ENCODE measurements at places on chromosomes 12 and 14.
A peak's percentile ranks its signal among the peaks of the same experiment; 100 is the strongest.

GRCh38 chr12:49345825-49346658, 646 bp upstream of the DNAJC22 start:
- DNase-seq, result no peak

DNA sequence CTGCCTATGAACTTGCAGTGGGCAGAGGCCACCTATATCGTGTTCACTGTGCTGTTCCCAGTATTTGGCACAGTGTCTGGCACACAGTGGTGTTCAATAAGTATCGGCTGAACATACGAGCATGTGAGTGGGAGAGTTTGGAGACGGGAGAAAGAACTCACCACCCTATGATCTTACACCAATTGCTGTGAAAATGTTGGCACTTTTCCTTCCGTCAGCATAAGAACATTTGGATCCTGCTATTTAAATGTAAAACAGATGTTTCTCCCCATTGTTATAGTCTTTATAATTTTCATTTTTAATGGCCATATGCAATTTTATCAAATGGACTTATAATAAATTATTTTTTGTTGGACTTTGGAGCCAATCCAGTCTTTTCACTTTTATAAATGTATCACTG, 144.4 kb downstream of the EFCAB11 start:
- peak; percentile 58 for DNase-seq

- no peak for DNase-seq
These were observed 32.3 kb upstream of the PTCSC3 start for GRCh38 chr14:36208690-36209278.

GRCh38 chr14:74919421-74920165, 3.5 kb downstream of the RPS6KL1 start:
- no peak for DNase-seq

DNA sequence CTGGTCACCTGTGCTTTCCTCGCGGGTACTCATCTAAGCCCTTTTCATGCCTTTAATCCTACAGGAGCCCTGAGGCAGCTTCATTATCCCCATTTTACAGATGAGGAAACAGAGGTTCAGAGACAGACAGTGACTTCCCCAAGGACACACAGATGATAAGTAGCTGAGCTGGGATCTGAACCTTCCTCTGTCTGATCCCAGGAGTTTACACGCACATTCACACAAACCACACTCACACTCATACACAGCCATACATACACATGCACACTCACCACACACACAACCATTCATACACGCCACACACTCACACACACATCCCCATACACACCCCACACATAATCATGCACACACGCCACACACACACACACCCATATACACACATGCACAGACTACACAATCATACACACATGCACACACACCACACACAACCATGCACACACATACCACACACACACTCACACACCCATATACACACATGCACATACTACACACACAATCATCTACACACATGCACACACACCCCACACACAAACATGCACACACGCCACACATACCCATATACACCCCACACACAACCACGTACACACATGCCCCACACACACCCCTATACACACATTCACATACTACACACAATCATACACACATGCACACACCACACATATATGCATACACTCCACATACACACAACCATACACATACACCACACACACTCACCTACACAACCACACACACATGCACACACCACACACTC, 2.7 kb downstream of the TMEM119 start:
- no peak for DNase-seq

DNA sequence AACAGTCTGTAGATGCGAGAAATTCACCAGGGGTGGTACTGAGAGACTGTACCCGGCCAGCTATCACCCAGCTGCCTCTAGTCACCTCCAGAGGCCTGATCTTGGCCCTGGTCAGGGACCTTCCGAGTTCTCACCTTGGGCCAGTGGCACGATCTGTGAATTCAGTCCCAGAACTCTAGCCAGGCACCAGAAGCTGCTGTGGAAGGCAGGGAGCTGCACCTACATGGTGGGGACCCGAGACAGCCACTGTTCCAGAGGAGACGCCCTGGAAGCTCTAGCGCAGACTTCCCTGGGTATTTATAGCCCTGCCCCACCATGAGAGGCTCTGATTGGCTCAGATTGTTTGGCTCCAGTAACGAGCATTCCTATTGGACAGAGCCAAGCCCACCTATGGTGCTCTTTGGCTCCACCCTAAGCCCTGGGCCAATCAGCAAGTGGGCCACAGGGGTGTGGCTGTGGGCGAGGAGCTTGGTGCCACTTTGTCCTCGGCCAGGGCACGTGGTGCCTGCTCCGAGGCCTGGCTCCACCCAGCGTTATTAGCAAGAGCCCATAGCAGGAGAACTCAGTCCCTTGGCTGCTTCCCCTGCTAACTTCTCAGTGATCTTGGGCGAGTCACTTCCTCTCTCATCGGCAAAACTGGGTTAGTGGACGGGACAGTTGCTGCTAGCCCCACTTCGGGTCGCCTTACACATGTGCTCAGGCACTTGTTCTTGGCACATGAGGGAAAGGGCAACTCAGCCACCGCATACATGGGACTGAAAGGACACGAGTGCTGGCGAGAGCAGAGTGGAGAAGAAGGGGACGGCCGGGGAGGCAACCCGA, 89.0 kb upstream of the BCL11B start:
- no peak for DNase-seq

GRCh38 chr12:32398816-32399369, 465 bp upstream of the FGD4 start:
- DNase-seq, result no peak

DNA sequence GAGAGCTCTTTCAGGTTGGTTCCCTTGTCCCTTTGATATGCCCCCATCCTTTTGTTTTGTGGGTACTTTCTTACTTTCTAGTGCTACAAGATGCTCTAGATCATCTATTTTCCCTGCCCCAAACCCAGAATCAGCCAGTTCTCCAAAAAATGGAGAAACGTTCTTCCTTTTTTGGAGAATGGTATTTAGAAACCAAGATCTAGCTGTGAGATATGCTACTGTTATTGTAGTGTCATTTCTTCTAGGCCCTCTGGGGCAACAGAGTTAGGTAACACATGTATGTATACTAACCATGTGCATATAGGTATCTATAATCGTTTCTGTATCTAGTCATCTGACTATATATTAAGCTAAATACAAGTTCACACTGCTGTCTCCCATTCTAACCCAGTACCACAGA, 6.9 kb upstream of the IGFBP6 start:
- no peak for DNase-seq

DNA sequence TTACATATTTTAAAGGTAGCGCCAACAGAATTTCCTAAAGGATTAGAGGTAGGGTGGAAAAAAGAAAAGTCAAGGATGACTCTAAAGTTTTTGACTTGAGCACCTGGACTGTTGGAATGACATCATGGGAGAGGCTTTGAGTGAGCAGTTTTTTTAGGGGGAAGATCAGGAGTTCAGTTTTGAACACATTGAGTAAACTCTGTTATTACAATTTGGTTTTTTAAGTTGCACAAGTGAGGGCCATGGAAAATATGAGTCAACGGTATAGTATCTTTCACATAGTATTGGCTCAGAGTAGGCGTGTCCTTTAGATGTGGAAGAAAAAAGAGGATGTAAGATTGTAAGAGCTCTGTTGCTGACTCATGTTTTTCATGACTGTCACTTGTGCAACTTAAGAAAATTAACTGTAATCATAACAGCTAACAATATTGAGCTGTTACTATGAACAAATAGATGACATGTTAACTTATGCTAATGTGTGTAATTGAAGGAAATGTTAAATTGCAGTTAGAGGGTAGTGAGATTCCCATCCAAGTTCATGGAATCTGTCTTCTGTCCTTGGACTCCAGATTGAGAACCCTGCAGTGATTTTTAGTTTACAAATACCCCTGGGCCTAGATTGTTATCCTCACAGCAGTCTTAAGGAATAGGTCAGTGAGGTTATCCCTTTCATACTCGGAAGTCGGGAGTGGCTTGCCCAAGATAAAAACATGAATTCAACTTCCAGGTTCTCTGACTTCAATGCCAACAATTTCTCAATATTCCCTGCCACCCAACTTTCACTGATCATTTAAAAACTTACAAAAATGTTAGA, 48.2 kb upstream of the ATP2B1 start:
- peak; percentile 26 for DNase-seq

- DNase-seq, result no peak
These were observed 449.1 kb downstream of the BCL11B start for GRCh38 chr14:98822917-98823316.

- DNase-seq, result no peak
These were observed 128.6 kb downstream of the PPM1H start for GRCh38 chr12:62806244-62806836.

GRCh38 chr12:124754949-124755800, 108.5 kb downstream of the SCARB1 start:
- peak; percentile 72 for DNase-seq

- no peak for DNase-seq
These were observed 4.9 kb upstream of the KLHL33 start for GRCh38 chr14:20440882-20441281.

Measured in muscle of arm (tissue), 14 donors.